ENCODE measurements at places on chromosomes 11 and 22.

DNA sequence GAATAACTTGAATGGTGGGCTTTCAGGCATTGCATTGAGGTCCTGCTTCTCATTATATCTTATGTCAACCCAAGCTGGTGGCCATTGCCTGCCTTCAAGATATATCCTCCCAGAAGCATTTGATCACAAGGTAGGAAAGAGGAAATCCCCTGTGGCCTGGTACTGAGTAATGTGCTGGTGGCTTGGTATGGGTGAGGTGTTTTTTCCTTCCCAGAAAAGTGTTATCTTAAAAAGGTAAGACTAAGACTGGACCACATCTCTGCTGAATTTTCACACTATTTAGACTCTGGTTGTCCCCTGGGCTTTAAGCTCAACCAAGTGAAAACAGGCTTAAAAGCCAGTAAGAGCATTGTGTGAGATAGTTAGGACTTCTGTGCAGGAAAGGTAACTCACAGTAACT lies 3.7 kb downstream of the INSC start:
- ATAC-seq: peak; percentile 48

DNA sequence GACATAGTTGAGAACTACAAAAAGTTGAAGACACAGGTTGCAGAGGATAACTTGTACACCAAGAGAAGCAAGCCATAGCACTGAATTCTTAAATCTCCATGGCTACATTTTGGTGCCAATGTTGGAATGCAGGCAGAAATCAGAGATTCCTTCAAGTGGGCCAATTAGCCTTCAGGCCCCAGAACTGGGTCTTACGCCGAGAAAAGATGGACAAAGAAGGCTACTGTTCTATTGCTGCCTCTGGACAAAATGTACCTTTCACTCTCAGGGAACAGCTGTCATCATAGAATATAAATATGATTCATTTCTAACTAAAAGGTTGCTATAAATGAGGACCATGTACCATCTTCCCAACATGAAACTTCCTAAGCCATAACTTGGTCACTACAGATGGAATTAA lies 13.7 kb downstream of the TMEM216 start:
- no peak for ATAC-seq

- ATAC-seq: no peak
Observed at GRCh38 chr22:47547239-47547661, 784.8 kb downstream of the TBC1D22A start.

DNA sequence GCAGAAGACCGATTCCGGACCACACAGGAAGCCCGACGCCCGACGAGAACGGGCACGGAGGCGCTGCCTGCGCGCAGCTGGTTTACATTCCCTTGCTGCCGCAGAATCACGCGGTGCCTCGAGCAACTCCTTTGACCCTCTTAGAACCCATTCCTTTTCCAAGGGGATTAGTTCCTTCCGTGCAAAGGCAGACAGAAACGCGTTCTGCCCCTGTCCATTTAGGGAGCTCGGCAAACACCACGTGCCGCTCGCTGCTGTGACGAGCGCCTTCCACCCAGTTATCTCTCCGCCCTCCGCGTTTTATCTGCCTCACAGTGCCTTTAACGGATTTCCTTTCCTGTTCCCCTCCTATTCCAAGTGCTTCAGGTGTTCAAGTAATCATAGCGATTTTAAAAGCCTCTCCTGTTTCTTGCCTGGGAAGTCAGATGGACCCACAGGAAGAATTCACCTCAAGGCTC lies 24.1 kb upstream of the MICAL3 start:
- no peak for ATAC-seq

GRCh38 chr11:73854680-73855079 lies 22.0 kb downstream of the COA4 start:
- ATAC-seq: no peak

GRCh38 chr11:116787786-116788486 lies at the start of gene ZPR1:
ZPR1 (minus strand) TSS chr11:116788023; CDS start chr11:116787990, 33 bp downstream.
- ATAC-seq: peak; percentile 95

Data from stimulated activated memory B cell treated with anti-CD40 and anti-IgM and Interleukin-4, amounts not matched to agents 10 μg/mL and 1 μg/mL and 100 μg/mL, for 72 hours (primary cell).